ENCODE measurements at places on chromosomes 16 and 17.

GRCh38 chr17:9893411-9894012 lies 11.6 kb downstream of the RCVRN start:
- no peak for DNase-seq

DNA sequence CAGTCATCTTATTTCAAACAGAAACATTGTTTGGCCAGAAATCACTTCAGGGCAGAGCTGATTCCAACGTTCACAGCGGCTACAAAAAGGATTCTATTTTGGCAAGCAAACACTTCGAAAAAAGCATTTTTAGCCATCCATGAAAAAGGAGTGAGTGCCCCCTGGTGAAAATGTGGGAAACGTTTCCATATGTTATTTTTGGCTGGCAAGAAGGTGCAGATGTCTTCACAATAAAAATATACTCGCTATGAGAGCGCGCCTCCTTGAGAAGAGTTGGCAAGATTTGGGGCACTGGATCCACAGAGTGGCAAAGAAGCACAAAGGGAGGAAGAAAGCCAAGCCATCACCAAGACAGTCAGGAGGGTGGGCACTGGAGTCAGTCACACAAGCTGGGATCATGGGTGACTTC lies 191.1 kb downstream of the CHD9NB start:
- DNase-seq = no peak

DNA sequence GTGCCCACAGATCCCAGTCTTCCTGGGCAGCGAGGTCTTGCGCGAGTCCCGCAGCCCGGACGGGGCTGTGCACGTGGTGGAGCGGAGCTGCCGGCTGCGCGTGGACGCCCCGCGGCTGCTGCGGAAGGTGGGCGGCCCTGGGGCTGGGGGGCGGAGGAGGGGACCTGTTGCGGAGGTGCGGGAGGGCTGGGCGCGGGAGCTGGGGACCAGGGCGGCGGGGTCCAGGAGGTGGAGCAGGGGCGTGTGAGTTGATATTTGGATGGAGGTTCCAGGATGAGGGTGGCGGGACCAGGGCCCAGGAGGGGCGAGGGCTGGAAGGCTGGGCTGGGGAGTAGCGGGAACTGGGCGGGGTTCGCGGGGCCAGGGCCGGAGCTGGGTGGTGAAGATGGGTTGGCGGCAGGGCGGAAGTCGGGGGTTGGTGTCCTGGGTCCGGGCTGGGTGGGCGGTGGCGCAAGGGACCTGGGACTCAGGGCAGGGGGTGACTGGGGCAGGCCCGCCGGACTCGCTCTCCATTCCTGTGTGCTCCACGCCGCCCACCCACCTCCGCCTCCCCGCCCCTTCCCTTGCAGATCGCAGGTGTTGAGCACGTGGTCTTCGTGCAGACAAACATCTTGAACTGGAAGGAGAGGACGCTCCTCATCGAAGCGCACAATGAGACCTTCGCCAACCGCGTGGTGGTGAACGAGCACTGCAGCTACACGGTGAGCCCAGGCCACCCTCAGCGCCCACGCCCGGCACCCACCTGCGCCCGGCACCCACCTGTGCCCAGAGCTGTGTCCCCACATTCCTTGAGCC lies 29.6 kb downstream of the SEC14L5 start:
- no peak for DNase-seq

GRCh38 chr17:28365487-28365886 lies 488 bp upstream of the SEBOX start:
- no peak for DNase-seq

GRCh38 chr16:4347765-4348509 lies 3.2 kb downstream of the PAM16 start:
- no peak for DNase-seq

- no peak for DNase-seq
Measured at GRCh38 chr16:71201556-71201955, 29.0 kb downstream of the HYDIN start.

GRCh38 chr16:48511071-48511540 lies 98.9 kb downstream of the N4BP1 start:
- DNase-seq = no peak

- DNase-seq = no peak
Measured at GRCh38 chr16:17836868-17837602, 366.3 kb upstream of the XYLT1 start.

DNA sequence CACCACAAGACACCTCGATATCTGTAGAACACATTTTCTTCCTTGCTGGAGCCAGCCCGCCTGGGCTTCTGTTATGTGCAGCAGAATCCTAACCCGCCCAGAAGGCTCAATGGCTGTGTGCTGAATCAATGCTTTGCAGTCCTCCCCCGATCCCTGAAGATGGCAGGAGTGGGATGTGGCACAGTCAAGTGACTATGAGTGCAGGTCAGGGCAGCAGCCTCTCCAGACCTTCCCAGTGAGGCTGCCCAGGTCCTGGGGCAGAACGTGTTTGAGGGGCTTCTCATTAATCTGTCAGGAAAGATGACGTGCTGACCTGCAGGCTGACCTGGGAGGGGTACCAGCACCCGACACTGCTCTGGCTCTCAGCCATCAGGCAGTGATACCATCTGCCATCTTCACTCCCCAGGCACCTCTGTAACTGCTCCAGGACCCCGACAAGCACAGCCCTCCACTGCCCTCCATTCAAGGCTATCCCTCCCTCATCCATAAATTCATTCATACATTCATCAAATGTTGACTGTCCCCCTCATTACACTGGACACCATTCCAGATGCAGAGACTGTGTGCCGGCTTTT lies 35.2 kb downstream of the LRRC75A start:
- DNase-seq = no peak

DNA sequence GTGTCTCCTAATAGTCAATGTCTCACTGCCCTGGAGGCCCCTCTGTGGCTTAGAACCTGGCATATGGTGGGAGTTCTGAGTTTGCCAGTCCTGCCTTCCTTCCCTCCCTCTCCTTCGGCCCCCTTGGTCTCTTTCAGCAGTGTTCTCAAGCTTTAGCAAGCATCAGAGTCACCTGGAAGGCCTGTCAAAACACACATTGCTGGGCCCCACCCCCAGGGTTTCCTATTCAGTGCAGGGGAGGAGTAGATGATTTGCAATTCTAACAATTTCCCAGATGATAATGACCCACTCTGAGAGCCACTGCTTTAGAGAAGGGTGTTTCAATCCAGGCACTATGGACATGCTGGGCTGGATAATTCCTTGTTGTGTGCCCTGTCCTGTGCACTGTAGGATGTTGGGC lies 26.4 kb upstream of the TMEM220 start:
- DNase-seq = no peak
